ENCODE measurements at places on chromosomes 6 and 20.

GRCh38 chr20:48531505-48531904, 296.3 kb downstream of the PREX1 start:
- DNase-seq: no peak

GRCh38 chr20:53355790-53356189, 237.8 kb downstream of the ZNF217 start:
- no peak for DNase-seq

GRCh38 chr20:7523288-7523687, 417.0 kb downstream of the HAO1 start:
- no peak for DNase-seq

DNA sequence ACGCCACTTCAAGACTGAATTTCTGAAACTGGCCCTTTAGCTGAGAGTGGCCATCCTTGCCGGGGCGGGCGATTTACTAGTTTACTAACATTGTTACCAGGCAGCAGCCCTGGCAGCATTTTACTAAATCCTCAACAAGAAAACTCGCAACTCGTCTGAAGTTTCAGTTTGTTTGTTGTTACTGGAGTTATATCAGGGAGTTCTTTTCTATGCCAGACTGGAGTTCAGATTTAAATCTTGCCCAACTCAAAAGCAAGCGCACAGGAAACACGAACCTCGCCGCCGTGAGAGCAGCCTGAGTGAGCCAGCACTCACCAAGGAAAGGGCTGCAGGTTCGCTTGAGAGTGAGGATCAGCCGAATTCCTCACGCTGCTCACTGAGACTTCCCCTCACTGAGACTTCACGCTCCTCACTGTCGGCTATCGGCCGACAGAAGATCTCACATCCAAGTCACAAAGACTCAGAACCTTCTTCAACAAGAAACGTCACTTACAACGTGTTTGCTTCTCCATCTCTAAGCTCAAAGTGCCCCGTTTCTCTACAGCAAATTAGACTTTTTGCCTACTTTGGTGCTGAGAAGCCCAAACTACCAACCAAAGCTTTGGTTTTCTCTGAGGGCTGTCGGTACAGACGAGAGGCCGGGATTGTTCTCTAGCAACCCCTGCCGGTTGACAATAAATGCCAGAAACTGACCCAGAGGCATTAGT, 78.9 kb downstream of the OLIG3 start:
- peak; percentile 50 for DNase-seq

DNA sequence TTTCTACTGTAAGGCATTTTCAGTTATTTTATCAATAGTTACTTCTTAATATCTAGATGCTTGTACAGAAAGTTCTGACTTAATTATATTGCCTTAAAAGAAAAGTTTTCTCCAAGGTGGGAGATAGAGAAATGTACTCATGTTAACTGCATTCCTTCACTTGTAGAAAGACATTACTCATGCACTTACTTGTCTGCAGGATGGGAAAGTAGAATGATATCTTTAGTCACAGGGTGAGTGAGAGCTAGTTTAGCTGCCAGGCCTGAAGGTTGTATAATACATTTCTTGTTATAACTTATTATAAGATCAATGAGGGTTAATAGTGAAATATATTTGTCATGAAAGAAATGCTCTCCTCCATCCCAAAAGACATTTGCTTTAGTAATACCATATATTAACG, 92.1 kb downstream of the CRYBG1 start:
- DNase-seq: no peak

DNA sequence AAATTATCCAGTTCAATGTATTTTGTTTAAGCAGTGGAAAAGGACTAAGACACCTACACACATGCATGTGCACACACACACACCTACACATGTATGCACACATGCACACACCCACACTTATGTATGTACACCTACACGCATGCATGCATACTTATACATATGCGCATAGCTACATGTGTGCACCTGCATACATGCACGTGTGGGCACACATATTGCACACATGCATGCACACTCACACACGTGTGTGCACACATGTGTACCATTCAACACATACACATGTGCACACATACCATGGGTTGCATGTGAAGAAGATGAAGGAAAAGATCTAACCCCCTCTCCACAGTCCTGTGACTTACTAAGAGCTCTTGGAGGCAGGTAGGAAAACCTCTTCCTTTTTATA, 122.0 kb upstream of the MAFB start:
- no peak for DNase-seq

- DNase-seq: peak; percentile 14
Observed at GRCh38 chr6:88119769-88120168, 46.4 kb downstream of the CNR1 start.

DNA sequence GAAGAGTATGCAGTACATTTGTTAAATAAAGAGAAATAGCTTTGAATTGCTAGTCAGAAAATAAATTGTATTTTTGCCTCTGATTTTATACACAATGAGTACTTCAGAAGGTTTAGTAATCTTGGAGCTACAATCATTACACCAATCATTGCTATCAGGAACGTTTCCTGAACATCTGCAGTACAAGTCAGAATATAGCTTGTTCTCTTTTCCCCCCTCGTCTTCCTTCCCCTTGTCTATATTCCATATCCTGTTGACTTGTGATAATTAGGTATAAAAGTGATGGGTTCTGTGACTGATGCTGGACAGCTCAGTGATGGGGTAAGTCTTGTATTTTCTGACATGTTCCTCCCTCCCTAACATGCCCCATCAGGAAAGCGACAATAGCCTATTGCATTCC, 94.0 kb downstream of the AHI1 start:
- DNase-seq: no peak

- DNase-seq: no peak
Observed at GRCh38 chr6:155155787-155156447, 107.9 kb upstream of the CLDN20 start.

GRCh38 chr6:150229436-150230163, 86.8 kb downstream of the PPP1R14C start:
- no peak for DNase-seq

GRCh38 chr20:63661108-63661507, 3.0 kb downstream of the RTEL1 start:
- no peak for DNase-seq

GRCh38 chr6:1789092-1789491, 179.4 kb downstream of the FOXC1 start:
- no peak for DNase-seq

GRCh38 chr6:8335896-8336295, 99.4 kb downstream of the SLC35B3 start:
- DNase-seq: no peak

- DNase-seq: peak; percentile 45
Observed at GRCh38 chr6:28940294-28940857, 16.6 kb upstream of the TRIM27 start.

- no peak for DNase-seq
Observed at GRCh38 chr6:91678679-91679446, 1092.0 kb upstream of the MAP3K7 start.

- DNase-seq: no peak
Observed at GRCh38 chr6:98840996-98841513, 6.7 kb downstream of the POU3F2 start.

DNA sequence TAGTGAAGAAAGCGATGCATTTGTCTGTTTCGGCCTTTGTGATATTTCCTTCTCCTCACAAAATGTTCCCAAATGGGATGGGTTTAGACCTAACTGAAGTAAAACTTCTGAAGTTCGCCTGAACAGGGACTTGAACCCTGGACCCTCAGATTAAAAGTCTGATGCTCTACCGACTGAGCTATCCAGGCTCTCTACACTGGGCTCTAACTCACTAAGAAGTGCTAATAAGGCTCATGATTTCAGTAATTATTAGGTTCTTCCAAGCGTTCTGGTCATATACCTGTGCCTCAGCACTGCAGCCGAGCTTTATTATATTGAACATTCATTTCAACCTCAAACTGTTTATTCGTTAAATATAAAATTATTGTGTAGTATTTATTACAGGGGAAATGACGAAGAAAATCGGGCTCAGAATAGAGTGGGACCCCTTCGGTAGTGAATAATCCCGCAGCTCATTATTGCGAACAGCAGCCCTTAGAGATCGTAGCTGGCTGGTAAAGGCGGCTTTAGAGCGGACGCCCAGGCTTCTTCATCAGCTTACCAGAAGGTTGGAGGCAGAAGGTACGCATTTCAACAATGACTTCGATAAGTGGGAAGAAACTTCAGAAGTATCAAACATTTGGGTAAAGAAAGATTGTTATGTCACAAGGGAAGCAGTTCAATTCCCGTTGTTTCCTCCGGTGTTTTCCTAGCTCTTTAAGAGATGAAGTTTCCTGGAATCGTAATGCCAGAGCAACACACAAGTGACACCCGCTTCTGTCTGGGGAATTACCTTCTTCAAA, 119.0 kb upstream of the ZNF184 start:
- DNase-seq: no peak

DNA sequence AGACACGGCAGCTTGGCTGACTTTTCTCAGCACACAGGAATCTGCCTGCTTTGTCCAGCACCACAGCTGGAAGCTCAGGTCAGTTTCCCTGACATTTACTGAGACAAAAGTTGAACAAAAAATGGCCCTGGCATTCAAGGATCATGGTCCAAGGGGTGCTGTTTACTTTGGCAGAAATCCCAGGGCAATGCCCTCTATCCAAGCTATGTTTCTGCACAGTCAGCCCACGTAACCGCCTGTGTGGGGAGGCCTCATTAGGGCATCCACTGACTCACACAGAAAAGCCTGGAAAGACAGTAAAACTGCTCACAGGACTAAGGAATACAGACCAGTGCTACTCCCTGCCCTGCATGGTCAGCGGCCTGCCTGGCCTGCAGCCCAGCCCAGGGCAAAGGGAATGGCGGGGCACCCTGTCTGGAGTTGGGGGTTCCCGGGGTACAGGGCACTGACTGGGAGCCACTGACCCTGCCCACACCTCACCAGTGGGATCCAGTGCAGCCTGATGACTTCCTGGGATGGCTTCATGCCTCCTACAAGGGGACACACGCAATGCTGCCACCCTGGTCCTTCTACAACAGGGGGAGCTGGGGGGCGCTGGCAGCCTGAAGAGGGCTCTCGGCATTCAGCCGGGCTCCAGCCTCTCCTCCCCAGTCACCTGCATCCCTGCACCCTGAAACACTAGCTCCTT, 77.1 kb downstream of the NINL start:
- no peak for DNase-seq

DNA sequence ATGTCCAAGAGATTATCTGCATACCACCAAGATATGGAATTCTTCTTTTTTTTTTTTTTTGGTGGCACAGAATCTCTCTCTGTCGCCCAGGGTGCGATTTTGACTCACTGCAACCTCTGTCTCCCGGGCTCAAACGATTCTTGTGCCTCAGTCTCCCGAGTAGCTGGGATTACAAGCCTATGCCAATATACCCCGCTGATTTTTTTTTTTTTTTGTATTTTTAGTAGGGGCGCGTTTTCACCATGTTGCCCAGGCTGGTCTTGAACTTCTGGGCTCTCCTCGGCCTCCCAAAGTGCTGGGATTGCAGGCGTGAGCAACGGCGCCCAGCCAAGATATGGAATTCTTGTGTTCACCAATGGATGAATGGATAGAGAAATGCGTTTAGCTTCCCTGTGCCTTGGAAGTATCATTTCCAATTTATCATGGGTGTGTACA, 31.0 kb downstream of the POM121L2 start:
- DNase-seq: no peak

DNA sequence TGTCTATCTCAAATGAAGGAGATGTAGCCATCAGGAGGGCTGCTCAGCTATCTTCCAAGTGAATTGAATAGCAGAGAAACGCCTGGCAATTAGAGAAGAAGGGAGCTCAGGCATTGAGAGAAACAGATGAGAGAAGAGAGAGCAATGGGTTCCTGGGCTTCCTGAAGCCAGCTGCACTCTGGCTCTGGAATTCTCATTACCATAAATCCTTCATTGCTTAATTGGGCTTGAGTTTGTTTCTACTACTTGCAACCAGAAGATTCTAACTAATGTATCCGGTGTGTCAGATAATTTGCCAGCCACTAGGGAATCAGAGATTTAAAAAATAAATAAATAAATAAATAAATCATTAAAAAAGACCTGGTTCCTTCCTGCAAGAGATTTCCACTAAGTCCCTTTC, 25.0 kb upstream of the CDKAL1 start:
- DNase-seq: no peak

DNA sequence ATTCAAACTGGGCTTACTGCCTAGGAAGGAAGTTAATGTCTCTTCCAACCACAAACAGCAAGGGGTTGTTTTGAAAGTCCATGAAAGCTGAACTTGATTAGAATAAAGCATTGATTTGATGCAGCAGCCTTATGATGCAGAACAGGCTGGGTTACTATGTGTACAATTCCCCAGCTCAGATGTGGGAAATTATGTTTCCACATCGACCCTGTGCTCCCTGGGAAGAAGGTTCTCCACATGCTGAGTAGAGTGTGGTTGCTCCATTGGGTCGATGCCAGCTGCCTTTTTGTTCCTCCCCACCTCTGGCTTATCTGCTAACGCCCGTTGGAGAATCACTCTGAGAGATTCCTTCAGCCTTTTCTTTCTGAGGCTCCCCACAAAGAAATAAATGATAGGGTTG, 1.2 kb downstream of the MAS1L start:
- DNase-seq: no peak

GRCh38 chr6:160058603-160059215, 62.9 kb upstream of the SLC22A1 start:
- DNase-seq: no peak

DNA sequence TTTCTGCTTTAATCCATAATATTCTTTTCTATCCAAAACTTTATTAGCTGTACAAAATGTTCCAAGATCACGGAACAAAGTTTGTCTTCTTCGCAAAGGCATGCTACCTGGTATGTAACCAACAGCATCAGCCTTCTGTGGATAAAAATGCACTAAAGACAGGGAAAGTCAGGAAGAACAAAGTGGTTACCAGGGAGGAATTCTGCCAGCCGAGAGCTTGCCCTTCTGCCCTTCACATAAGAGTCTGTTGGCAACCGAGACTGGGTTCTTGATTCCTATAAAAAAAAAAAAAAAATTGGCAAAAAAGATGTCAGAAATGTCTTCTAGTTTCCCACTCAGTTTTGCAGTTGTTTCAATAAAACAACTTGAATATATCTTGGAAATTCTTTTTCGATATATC, 58.0 kb downstream of the TASP1 start:
- no peak for DNase-seq

GRCh38 chr6:154868143-154868594, 126.9 kb upstream of the TIAM2 start:
- peak; percentile 40 for DNase-seq

DNA sequence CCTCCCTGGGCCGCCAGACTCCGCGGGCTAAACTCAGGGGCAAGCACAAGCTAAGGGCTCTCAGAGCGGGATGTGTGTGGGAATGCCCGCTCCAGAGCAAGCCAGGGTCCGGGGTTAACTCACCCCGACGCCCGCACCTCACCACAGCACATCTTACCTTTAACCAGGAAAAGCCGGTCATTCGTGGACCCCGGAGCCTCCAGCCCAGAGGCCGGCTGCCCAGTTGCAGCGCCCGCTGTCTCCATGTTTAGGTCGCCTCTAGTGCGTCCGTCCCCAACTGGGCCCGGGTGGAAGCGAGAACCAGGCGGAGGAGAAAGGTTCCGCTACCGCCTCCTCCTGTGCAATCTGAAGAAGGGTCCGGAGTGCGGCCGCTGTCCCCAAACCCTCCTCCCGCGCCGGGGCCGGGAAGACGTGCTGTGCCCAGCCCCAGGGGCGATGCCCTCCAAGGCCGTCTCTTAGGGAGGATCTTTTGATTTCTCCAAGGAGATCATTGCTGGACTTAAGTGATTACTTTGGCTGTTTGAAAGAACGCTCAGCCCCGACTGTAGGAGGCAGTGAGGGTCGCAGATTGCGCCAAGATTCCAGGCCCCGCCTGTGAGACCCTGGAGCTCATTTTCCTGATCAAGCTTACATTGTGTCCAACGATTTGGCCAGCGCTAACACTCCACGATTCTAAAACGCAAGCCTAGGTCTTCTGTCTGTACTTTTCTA, at the start of gene TMEM242:
TMEM242 (minus strand) TSS at position 265 of the 711 bp plus-strand sequence; CDS start at position 245, 20 bp downstream.
- DNase-seq: peak; percentile 95

- DNase-seq: no peak
Observed at GRCh38 chr20:57124800-57125517, 141.5 kb downstream of the BMP7 start.

Measured in hindlimb muscle (tissue), 1 donor.